ENCODE measurements at places on chromosomes 6 and 20.

GRCh38 chr6:108142240-108142639 lies 23.6 kb upstream of the NR2E1 start:
- DNase-seq = no peak

DNA sequence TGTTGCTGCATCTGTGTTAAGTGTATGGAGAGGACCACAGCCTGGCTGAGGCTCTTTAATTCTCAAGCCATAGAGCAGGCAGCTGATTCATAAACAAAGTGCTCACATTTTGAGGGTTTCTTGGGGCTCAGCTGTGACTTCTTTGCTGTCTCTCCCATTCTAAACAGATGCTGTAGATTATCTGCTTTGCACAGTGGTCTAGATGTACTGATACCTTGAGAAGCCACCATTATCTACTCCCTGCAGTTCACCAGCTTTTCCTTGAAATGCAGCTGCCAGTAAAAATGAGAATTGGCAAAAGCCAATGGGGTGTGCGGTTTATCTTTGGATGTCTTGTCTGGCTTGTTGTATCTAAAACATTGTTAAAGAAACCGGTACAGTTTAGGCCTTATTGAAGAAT lies 5.2 kb upstream of the CNR1 start:
- DNase-seq = no peak

DNA sequence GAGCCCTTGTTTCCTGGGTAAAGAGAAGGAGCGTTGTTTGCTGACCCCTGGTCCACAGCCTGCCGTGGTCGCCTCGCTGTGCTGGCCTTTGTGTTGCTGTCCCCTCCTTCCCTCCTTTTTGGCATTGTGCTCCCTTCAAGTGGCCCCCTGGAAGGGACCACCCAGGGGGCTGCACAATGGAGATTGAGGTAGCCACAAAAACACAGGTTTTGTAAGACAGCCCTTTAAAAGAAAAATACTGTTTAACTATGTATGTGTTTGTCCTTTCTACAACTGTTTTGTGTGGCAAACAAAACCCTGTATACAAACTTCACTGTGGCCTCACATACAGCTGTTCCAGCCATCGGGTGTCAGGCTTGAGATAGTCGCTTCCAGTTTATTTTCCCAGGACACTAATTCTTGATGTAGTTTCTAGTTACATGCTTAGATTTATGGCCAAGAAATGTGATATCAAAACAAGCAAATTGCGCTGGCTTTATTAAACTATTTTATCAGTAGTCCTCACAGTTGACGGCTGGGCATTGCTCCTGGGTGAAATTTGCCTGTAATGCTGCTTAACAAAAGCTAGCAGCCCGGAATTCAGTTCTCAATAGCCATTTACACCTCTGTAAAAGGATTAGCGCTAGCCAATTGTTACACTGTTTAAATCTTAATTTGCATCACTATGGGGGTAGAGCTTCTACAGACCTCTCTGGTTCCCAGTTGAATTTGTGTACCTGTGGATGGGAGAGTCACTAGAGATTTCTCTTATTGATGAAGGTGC lies 64.1 kb downstream of the KIZ start:
- no peak for DNase-seq

DNA sequence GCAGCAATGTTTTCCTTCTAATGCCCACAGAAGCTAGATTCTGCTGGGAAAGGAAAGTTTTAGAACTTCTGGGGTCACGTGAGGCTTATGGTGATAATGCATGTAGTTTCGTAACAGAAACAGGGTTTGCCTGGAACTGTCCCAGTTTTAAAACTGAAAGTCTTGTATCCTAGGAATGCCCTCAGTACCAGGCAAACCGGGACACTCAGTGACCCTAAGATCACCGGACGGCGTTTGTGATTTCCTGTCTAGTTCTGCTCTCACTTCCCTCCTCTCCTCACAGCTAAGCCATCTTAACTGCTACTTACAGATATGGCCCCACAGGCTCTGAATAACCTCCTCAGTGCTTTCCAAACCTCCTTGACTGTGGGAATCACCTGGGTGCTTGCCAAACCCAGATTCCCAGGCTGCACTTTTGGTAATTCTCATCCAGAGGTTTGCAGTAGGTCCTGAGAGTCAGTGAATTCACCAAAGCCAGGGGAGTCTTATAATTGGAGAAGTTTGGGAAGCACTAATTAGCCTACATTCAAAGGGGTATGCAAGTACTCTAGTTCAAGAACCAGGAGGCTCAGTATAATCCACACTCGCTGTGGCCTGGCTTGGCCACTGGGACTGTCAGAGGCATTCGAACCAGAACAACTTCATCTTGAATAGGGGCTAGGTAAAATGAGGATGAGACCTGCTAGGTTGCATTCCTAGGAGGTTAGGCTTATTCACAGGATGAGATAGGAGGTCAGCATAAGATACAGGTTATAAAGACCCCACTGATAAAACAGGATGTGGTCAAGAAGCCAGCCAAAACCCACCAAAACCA lies 231.6 kb upstream of the MYLIP start:
- no peak for DNase-seq

- no peak for DNase-seq
Measured at GRCh38 chr6:165961233-165961632, 206.4 kb downstream of the TBXT start.

DNA sequence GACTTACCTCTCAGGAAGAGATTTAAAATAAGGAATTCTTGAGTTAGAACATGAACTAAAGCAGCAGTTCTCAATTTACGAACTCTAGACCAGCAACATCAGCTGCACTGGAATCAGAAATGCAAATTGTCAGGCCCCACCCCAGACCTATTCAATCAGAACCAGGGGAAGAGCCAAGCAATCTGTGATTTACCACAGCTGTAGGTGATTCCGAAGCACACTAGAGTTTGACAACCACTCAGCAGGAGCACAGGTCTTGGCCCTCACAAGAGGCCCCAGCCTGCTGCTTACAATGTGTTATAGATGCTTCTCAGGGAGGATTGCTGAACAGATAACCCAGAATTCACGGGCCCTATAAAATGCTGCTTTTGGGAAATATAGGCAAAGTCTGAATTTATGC lies 279.2 kb downstream of the PTPRK start:
- DNase-seq = no peak

DNA sequence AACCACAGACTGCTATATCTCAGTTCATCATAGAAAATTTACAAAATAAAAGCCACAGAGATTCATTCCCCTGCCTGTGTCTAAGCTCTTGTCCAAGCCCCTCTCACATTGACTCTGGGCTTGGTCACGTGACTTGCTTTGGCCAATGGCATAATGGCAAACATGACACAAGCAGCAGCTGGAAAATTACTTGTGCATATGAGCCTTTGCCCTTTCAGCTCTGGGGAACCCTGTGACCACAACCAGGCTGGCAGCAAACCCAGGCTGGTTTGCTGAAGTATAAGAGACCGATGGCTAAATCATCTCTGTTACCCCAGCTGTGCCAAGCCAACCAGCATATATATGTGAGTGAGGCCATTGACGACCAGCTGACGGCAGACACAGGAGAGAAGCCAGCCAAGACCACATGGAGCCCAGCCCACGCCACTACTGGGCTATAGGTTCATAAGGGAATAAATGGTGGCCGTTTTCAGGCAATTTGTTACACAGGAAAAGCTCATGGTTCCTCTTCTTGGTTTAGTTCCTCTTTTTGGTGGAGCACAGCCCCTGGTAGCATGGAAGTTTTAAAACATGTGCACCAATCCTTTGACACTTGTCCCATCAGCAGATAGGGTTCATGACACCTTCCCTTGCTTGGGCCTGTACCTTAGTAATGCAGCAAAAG lies 31.8 kb upstream of the RSPO4 start:
- no peak for DNase-seq

DNA sequence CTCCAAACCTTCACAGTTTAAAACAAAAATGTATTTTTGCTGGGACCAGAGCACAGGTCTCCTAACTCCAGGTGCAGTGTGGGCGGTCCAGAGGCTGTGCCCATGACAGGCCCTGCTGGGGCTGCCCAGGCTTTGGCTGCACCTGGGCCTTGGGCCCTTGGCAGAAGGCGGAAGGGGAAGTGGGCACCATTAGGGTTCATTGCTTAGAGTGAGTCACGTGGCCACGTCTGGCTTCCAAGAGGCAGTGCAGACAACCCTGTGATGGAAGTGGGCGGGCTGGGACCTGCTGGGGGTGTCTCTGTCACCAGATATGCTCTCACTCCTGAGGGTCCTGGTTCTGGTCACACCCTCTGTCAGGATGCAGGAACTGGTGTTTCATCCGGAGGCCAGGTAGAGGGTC lies 302.2 kb downstream of the QKI start:
- DNase-seq = no peak

DNA sequence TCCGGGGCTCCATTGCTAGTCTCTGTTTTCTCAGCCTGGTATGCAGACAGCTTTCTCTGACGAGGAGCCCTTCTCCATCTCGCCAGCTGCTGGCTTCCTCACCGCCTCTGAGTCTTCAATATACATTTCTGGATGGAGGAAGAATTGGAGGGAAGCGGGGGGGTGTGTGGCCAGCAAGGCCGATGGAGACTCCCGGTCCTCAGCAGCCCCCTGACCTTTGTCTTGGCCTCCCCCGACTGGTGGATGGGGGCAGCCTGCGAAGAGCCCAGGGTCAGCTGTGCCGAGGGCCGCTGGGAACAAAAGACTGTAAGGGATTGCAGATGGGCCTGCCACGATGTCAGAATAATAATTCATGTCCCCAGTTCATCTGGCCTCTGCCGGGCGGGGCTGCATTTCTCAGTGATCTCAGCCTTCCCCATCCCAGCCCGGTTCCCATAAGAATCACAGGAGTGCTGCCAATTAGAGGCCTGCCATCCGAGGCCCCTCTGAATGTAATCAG lies 54.3 kb upstream of the STX16 start:
- DNase-seq = no peak

DNA sequence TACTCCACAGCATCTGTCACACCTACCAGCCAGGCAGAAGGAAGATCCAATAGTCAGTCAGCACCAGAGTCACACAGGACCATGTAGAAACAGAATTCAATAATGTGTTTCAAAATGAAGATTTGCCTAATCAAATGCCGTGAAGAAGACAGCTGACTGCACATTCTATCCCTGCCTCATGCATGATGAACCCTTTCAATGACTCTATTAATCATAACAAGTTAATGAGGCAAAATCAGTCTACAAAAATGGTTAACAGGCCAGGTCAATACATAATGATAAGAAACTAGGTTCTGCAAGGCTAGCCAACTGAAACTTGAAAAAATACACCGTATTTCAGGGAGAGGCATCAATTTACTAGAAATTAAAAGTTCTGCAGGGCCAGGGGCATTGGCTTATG lies 6.7 kb upstream of the PNRC1 start:
- no peak for DNase-seq

DNA sequence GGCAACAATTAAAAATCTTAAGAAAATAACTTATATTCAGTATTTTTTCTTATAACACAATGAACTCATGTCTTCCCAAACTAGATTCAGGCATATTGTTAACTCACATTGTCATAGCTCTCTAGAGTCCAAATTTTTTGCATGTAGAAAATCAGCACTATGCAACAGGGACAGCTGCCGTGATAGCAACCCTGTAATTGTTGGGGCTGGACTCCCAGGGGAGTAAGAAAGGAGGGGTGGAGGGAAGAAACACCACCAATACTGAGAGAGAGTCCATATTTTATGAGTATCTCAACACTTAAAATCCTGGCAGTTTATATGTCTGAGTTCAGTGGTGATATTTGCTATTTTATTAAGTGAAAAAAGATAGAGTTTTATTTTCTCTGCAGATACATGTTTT lies 89.6 kb upstream of the HS3ST5 start:
- DNase-seq = no peak

- peak; percentile 21 for DNase-seq
Measured at GRCh38 chr6:153001767-153002612, 519 bp downstream of the MTRF1L start.

- DNase-seq = no peak
Measured at GRCh38 chr20:56893226-56893917, 264.3 kb downstream of the TFAP2C start.

- DNase-seq = no peak
Measured at GRCh38 chr20:40591119-40591518, 97.9 kb downstream of the MAFB start.

DNA sequence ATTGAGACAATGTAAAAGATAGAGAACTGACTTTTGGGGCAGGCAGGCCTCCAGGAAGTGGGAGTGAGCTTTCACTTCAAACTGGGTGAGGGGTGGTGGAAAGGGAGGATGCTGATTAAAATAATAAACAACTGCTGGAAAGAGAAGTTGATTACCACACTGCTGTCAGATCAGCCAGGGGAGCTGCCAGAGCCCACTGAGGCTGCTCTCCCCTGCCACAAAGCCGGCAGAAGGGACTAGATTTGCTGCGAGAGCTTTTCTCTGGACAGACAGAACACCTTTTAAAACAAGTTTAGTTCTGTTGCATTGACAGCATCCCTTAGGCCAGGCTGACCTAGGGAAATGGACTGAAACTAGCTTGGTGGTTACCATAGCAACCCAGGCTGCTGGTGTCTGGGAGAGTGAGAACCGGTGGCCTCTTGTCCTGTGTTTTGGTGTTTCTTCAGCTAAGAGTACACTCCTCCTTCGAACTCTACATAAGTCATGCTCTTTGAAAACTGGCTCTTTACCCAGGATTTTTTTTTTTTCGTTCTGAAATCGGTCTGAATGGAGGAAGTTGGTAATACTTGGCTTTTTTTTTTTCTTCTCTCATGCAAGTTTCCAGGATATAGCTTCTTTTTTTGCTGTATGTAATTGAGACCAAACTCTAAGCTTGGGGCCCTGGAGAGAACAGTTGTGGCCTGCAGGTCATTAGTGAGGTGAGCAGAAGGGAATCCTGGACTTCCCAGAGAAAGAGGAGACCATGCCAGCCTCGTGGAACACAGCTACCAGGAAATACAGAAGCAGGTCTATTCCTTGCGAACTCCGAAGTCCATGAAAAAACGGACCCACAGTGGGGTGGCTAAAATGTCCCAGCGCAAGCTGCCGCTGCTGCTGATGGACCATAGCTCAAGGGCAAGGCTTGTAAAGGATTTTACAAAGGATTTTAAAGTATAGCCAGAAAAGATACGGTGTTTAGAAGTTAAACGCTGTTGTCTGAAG lies 374.4 kb downstream of the UTRN start:
- DNase-seq = no peak

DNA sequence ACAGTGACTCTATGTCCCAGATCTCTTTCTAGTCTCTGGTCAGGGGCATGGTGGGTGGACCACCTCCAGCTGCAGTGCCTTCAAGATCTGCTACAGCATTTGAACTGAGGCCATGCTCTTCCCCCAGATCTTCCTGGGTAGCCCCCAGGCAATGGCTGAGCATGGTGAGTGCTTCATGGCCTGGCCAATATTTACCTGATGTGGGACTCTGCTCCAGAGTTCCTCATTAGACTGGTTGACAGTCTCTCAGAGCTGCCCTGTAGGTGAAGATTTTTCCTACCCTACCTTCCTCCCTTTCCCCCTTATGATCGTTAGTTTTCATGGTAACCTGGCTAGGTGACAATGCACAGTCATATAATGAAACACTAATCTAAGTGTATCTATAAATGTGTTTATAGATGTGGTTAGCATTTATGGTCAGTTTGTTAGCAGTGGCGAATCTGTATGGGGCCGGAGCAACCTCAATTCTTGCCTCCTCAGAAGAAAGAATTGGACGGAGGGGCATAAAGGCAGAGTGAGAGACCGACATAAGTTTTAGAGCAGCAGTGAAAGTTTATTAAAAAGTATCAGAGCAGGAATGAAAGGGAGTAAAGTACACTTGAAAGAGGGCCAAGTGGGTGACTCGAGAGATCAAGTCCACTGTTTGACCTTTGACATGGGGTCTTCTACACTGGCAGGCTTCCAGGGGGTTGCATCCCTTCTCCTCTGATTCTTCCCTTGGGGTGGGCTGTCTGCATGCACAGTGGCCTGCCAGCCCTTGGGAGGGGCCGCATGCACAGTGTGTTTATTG lies 256.3 kb downstream of the CD83 start:
- DNase-seq = no peak

- no peak for DNase-seq
Measured at GRCh38 chr6:46715141-46715540, 20.0 kb downstream of the PLA2G7 start.

Data from T-helper 1 cell (primary cell).